ENCODE measurements at places on chromosomes 6 and 20.
A peak's percentile ranks its signal among the peaks of the same experiment; 100 is the strongest.

DNA sequence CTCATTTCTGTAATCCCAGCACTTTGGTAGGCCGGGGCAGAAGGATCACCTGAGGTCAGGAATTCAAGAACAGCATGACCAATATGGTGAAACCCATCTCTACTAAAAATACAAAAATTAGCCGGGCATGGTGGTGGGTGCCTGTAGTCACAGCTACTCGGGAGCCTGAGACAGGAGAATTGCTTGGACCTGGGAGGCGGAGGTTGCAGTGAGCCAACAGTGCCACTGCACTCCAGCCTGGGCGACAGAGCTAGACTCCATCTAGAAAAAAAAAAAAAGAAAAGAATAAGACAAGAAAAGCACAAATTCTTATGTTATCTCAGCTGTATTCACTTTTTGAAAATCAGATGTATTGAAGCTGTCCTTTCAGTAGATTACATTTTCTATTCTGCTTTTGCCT lies 289.4 kb downstream of the GRIK2 start:
- DNase-seq: no peak

- DNase-seq: no peak
These were observed 1001.7 kb downstream of the HACE1 start for GRCh38 chr6:103858003-103858402.

DNA sequence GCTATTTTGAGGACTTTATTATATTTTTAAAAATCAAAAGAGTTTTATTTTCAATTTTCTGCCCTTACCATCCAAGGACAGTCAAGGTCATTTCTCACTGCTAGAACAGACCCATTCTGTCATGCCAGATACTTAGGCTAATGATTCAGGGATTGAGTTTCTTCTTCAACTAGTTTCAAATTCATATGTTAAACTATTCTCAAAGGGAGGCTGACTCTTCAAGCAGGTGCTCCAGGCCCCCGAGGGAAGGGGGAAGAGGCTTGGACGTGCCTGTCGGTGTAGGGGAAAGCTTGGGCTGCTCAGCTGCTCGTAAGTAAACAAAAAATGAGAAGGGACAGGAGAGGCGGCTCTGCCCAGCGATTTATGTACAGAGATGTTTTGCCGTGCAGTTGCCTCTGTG lies 69.4 kb upstream of the MYLIP start:
- DNase-seq: no peak

DNA sequence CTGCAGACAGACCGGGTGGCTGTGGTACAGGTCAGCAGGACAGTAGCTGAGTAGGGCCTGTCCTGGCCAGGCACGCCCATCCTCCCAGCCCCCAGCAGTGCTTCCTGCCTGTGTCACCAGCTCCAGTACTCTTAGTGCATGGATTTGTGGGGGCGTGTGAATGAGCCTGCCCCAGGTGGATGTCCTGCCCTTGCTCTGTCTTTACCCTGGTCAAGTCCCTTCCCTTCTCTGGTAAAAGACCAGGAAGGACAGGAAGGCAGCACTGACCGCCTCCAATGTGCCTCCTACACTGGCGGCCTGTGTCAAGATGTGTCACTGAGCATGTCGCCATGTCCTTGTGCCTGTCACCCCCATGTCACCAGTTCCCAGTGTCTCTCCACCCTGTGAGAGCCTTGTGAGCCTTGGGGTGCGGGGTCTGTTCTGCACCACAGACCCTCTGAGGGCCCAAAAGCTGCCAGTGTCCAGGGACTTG lies 11.9 kb downstream of the TEAD3 start:
- no peak for DNase-seq

DNA sequence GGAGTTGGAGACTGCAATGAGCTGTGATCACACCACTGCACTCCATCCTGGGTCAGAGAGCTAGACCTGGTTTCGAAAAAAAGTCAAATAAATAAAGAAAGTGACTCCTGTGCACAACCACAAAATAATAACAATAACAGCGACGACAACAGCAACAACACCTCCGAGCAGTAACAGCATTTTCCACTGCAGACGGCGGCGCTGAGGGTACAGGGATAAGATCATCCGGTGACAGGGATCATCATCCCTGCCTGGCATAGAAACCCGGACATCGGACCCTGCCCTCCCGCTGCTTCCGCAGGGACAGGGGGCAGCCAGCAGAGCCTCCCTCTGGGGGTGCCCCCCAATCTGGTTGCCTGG lies 11.5 kb downstream of the SRXN1 start:
- DNase-seq: peak; percentile 62

- DNase-seq: no peak
These were observed 38.0 kb downstream of the RTN4IP1 start for GRCh38 chr6:106591111-106591825.

Measured in OCI-M1 (cell line).